NCI-H1048 (cell line): ENCODE measurements at places on chromosomes 1 and 21.

DNA sequence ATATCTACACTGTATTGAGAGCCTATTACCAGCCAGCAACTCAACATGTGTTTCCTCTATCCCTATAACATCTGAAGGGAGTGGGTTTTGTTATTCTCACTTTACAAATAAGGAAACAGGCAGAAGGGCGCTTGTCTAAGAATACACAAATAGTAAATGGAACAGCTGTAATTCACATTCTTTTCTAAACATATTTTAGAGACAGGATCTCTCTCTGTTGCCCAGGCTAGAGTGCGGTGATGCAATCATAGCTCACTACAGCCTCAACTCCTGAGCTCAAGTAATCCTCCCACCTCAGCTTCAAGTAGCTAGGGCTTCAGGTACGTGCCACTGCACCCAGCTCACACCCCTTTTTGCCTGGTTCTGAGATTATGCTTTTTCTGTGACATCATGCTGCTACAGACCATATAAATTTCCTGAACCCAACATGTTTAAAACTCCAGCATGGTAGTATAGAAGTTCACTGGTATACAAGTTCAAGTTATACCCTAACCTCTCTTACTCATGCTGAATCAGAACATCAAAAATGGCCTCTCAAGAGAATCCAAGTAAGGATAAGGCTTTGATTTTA is 8.6 kb upstream of the TACSTD2 start:
- DNase-seq = no peak

GRCh38 chr1:245953876-245954660 is 553.0 kb downstream of the SMYD3 start:
- DNase-seq = no peak

- DNase-seq = no peak
Measured at GRCh38 chr1:207923121-207923520, 12.2 kb upstream of the CD34 start.

DNA sequence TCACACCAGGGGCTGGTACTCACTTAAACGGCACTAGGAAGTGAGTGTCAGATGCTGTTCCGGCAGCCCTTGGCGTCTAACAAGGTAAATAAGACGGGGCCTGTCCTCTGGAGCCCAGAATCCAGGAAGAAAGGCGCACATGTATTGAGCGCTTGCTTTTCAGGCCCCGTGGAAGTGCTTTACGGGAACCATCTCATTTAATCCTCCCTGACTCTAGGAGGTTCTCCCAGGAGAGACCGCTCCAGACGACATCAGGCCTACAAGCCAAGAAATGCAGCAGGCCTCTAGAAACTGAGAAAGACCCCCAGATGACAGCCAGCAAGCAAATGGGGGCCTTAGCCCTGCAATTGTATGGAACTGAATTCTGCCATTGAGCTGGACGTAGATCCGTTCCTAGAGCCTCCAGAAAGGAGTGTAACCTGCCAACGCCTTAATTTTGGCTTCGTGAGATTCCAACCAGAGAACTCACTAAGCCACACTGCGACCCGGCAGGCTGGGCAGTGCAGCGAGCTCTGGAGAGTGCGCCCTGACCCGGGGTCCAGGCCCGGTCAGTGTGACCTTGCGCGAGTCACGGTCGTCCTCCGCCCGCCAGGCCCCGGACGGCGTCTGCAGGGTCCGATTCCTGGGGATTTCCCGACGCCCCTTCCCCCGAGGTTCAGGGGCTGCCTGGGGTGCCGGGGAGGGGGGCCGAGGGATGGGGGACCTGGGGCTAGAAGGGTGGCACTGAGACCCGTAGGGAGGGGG is 532 bp upstream of the MANEAL start:
- no peak for DNase-seq

GRCh38 chr1:199858856-199859255 is 168.7 kb upstream of the NR5A2 start:
- DNase-seq = no peak

DNA sequence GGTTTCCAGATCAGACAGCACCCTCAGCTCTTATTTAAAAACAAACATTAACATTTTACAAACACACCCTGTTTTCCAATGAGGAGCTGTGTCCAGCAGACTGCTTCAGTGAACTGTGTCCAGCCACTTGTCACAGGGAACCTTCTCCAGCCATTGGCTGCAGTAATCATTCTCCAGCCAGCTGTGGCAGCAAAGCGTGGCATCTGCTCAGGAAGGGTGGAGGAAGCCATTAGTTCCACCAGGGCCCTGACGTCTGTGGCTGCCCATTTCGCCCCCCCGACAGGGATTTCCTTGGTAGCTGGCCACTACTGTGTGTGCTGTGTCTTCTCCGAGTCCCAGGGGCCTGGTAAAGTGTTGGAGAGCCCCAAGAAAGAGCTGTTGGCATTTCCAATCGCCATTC is 62.9 kb upstream of the SELENON start:
- no peak for DNase-seq
